ENCODE measurements at places on chromosomes 2 and 18.

DNA sequence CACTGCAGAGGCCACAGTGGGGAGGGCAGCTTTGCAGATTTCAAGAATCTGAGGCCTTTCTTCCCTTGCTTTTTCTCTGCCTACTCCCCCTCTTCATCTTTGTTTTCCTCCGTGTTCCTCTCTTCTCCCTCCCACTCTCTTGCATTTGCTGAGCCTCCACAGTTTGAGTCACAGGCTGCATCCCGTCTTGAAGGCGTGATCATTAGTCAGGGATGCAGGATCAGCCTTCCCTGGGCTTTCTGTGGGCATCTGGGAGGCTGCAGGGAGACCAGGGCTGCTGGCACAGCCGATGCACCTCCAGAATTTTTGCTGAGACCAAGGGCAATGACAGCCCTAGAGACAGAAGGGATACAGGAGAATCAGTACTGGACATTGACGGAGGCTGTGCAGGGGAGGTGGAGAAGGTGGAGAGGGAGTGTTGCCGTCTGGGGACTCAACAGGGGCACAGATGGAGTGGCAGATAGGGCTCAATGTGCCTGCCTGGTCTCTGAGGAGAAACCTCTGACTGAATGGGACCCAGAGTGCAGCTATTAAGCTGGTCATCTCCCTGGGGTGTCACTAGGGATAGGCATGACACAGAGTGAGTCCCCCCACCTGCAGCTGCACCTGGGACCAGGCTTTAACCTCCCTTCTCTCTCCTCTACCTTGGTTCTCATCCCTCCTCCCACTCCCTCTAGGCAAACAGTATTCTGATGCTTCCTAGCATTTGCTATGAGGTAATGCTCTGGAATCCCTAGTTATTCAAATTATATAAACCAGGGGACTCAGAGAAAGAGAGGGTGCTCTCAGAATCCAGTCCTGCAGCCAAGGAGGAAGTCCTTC lies 29.0 kb upstream of the DNAJC27 start:
- no peak for DNase-seq

DNA sequence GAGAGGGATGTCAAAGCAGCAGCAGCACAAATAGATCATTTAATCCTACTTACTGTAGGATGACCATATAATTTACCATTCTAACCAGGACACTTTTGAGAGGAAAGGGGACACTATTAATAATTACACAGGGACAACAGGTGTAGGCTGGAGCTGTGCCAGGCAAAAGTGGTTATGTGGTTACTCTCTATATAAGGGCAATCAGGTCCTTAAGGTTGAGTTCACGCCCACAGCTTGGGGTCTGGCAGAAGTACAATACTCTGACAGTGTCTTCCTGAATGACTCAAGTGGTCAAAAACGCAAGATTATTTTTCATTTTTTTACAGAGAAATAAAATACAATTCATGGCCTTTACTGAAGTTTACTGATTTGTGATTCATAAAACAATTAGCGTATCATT lies 2.8 kb downstream of the PREPL start:
- no peak for DNase-seq

DNA sequence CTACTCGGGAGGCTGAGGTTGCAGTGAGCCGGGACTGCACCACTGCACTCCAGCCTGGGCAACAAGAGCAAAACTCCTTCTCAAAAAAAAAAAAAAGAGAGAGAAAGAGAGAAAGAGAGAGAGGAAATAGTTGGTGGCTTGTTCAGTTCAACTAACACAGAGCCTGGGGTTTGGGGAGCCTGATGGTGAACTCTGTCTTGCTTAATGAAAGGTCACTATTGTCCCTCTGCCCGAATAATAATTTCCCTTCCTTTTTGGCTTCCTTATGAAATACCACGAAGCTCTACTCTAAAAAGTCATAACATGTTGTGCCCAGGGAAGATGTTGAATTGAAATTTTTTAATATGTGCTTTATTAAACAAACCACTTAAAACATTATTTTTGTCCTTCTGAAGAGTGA lies 17.3 kb downstream of the BCL2 start:
- DNase-seq, result no peak

- no peak for DNase-seq
Measured at GRCh38 chr2:63614448-63614968, 25.7 kb downstream of the MDH1 start.

- DNase-seq, result no peak
Measured at GRCh38 chr18:13270279-13270855, 51.8 kb downstream of the LDLRAD4 start.

DNA sequence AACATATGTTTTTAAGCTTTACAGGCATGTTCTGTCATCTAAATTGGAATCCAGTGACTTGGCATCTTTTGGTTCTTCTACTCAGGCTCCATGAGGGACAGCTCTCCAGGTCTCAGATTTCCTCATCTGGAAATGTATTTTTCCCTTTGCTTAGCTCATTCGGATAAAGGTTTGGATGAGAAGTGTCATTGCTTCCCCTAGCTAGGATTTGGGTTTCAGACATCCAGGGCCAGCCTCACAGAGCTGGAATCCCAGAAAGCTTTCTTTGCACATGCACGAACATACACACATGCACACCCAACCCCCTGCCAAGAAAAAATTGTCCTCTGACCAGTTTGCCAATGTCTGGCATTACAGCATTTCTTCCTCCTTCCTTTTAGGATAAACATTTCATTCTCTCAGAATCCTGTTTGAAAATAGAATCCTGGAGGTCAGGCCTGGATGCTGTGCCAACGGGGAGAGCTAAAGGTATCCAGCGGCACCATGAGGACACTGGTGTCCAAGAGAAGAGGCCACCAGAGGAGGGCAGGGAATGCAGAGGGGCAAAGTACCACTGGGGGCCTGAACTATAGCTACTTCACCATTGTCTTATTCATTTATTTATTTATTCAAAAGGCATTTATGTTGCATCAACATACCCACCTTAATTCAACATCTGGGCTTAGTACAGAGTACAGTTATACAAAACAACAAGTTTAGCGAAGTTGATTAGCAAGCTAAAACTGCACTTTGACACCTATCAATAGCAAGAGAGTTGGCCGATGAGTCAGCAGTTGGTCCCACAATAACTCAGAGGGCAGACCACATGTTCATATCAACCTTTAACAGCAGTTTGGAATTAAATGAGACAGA lies 97.9 kb upstream of the ATL2 start:
- no peak for DNase-seq

DNA sequence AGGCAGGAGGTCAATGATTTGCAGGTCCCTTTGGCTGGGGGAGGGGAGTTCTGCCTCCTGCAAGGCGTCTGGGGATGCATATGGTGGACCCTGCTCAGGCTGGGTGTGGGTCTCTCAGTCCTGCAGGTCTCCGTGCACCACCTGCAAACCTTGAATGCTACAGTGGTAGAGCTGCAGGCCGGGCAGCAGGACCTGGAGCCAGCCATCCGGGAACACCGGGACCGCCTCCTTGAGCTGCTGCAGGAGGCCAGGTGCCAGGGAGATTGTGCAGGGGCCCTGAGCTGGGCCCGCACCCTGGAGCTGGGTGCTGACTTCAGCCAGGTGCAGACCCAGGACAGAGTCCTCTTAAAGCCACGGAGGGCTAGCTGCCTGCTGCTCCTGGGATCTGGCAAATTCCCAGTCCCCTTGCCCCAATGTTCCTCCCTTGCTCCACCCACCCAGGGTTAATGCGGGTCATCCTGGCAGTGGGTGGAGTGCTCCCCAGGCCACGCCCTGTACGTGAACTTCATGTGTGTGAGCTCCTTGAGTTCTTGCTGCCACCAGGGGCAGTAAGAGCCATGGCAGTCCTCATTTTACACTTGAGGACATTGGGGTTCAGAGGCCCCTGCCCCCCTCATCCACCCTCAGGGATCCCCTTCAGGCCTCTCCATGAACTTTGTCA lies 3.1 kb downstream of the PROM2 start:
- no peak for DNase-seq

GRCh38 chr2:121288454-121289231 lies 3.6 kb upstream of the TFCP2L1 start:
- DNase-seq, result no peak

DNA sequence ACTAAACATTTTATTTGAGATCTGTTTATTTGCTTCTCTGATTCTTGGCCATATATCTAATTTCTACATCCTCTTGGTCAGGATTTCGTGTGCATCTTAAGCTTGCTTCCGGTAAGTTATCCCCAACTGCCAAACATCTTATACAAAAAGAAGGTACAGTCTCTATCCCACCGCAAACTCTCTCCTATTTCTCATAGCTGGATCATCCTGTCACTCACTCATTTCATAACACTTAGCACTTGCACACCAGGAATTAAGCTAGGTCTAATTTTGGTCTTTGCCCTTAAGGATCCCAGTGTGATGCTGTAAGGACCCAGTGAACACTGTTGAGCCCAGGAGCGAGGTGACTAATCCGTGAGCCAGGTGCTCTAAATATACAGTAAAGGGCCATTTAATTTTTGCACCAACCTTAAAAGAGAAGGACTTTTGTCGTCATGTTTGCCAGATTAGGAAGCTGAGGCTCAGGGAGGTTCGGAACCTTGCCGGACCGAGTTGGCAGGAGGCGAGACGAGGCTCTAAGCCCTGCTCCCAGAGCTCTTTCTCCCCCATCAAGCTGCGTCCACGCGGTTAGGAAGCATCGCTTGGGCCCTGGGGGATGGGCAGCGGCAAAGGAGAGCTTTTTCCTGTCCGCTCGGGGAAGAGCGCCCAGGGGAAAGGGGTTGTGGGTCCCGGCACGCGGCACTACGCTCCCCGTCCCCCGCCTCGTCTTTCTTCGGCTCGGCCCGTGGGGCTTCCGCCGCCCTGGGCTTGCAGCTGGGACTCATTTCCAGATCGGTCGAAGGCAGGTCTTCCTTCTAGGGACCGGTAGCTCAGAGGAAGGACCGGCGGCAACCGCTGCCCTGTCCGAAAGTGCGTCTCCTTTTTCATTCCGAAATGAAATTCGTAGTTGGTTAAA lies 4.1 kb upstream of the ITPRIPL1 start:
- DNase-seq, result no peak

DNA sequence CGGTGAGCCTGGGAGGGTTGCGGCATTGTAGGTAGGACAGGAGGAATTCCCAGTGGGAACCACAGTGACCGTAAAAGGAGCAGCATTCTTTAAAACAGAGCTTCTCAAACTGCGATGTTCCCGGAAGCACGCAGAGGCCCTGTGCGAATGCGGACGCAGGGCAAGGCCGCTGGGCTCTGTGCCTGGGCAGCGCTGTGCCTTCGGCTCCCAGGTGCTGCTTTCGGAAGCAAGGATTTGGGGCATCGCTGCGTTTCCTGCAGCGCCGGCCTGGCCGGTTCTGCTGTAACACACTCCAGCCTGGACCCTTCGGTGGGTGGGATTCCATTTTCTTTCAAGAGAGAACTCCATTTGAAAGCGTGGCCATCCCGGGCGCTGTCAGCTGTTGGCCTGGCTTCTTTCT lies 118.6 kb downstream of the PTGR3 start:
- no peak for DNase-seq

- no peak for DNase-seq
Measured at GRCh38 chr2:231923010-231923344, 3.2 kb downstream of the NPPC start.

GRCh38 chr18:32598144-32598543 lies 127.5 kb upstream of the GAREM1 start:
- DNase-seq, result no peak

DNA sequence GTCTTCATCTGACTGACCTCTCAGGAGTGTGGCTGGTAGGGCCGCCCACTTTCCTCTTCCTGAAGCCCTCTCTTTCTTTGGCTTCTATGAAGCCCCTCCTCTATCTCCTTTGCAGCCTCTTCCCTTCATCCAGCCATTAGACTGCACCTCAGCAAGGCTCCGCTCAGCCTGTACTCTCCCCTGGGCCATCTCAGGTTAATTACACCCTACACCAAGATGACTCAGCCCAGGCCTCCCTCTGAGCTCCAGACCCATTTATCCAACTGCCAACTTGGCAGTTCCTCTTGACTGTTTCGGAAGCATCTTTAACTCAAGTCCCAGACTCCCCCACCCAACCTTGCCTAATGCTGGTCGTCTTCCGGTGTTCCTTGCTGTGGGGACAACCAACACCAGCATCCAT lies 5.8 kb upstream of the WNT6 start:
- DNase-seq, result no peak

GRCh38 chr2:128376241-128377041 lies 57.8 kb upstream of the HS6ST1 start:
- no peak for DNase-seq

DNA sequence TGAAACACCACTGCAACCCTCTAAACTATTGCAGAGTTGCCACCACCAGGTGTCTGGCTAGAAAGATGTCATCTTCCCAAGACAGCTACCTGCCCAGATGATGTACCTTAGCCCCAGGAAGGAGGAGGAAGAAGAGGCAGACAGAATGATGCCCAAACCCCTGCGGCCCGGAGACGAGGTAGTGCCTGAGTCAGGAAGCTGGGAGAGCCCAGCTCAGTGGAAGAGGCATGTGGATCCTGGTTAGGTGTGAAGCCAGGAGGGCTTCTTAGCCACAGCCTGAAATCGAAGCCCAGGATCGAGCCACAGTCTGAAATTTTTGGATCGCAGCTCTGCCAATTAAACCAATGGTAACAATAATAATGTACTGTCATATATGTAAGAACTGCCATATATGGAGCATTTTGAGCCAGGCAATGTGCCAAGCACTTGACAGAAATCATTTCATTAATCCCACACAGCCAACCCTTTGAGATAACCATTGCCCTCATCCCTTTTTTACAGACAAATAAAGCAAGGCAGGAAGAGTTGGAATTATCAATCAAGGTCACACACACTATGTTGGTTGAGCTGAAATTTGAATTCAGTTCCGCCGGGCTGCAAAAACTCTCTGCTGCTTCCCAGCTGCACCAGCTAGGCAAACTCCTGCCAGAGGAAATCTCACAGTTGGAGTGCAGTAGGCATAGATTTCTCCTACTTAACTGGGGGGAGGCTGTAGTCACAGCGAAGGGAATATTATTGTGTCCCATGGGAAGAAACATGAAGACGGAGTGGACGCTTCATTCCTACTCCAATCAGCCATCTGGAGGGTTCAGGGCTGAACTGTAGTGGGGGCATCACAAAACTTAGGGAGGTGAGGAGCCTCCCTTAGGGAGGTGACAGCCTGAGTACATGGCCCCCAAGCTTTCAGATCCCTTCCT lies 19.4 kb upstream of the CYP1B1 start:
- DNase-seq, result no peak
